NCI-H446 (cell line): ENCODE measurements at places on chromosomes 4 and X.

- no peak for DNase-seq
These were observed 601 bp upstream of the FGFBP2 start for GRCh38 chr4:15963576-15963975.

DNA sequence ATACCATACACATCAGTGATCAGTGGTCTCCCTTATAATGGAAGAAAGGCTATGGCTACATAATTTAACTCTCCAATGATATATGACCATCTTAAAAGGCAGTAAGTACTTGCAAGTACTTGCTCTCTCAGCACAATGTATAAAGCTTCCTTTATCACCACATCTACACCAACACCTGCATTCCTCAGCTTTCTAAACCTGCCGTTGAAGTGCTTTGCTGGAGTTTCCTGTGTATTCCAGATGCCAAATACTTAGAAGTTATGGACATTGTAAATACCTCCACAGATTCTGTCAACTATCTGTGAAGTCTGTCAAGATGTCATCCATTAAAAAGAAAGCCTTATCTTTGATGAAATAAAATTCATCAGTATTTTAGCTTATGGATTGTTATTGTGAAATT lies 335.0 kb upstream of the GALNTL6 start:
- no peak for DNase-seq

- no peak for DNase-seq
These were observed 237.5 kb downstream of the PAPSS1 start for GRCh38 chr4:107482546-107482945.

GRCh38 chr4:18106620-18107019 lies 85.1 kb upstream of the LCORL start:
- DNase-seq, result no peak

DNA sequence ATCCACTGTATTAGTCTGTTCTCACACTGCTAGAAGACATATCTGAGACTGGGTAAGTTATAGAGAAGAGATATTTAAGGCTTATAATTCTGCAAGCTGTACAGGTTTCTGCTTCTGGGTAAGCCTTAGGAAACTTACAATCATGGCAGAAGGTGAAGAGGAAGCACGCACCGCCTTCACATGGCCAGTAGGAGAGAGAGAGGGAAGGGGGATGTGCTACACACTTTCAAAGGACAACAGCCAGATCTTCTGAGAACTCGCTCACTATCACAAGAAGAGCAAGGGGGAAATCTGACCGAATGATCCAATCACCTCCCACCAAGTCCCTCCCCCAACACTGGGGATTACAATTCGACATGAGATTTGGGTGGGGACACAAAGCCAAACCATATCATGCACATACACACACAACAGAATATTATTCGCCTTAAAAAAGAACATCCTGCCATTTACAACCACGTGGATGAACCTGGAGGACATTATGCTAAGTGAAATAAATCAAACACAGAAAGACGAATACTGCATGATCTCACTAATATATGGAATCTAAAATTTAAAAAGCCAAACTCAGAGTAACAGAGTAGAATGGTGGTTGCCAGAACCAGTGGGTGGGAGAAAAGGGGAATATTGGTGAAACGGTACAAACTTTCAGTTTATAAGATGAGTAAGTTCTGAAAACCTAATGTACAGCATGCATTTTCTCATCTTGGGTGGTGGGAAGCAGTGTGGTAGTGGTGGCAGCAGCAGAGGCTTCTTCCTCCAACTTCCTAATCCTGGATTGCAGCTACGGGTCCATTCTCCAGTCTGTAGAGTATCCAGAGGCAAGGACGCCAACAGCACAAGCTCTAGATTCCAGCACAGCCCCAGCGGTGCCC lies 12.8 kb downstream of the FRYL start:
- no peak for DNase-seq

GRCh38 chrX:53317365-53318069 lies 36.1 kb upstream of the IQSEC2 start:
- peak; percentile 50 for DNase-seq

DNA sequence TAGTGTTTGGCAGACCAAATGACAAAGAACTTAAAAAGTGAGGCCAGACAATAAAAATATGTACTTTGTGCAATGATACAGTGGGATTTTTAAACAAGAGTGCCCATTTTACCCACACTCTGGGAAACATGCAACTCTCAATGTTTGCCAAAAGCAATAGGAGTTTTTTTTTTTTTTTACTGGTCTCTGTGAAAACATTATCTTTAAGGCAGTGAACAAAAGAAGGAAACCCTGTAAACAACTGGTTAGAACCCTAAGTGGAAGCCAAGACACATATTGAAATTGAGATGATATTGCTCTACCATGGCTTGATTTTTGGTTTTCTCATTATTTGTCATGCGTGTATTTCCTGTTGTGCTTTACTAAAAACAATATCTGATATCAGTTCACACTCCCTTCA lies 67.2 kb upstream of the PPP3CA start:
- no peak for DNase-seq

DNA sequence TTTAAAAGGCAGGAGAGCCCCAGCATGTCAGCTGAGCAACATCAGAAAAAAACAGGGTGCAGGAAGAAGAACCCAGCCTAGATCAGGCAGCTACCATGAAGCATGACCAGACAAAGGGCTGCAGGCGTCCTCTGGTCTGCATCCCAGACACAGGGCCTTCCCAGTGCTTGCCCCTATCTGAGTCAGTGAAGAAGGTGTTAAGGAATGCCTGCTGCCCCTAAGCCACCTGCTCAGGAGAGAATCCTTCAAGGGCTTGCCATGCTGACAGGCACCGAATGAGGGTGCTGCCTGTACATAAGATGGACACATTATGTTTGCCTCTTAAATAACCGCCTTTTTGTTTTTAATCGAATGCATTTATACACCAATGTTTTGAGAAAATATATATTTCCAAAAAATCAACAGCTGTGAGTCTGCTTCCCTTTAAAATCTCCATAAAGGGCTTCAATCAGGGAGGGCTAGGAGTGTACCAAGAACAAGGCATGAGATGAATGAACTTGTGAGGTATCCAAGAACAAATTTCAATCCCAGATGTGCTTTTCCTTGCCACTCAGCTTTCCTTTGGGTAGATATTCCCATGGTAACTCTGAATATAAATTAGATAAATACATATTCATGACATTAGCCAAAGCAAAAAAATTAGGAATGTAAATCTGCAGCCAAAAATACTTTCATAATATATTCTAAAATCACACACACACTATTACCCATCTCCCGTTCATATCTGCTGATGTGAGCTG lies 85.1 kb downstream of the SLC9A7 start:
- DNase-seq, result no peak

DNA sequence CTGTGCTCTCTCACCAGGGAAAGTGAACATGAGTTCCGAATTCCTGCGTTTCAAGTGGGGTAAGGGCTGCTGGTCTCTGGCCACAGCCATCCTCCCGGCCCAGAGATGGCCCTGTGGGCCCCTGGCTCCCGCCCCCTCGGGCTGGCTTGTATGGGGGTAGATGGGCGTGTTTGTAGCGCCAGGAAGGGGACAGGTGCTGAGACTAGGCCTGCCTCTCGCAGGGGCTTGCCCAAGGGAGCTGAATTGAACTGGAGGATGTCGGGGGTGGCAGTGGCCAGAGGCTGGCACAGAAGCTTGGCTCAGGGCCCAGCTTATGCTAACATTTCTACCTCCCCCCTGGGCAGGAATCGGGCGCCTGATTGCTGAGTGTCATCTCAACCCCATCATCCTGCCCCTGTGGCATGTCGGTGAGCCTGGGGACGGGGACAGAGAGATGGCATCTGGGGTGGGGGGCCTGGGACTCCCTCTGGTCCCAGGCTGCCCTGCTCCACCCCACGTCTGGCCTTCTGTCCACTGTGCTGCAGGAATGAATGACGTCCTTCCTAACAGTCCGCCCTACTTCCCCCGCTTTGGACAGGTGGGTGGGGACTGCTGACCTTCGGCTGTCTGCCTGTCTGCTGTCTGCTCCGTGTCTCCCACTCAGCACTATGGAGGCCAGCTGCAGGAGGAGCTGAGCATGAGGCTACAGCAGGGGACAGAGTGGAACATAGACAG lies 8.5 kb downstream of the TAFAZZIN start:
- DNase-seq, result no peak

DNA sequence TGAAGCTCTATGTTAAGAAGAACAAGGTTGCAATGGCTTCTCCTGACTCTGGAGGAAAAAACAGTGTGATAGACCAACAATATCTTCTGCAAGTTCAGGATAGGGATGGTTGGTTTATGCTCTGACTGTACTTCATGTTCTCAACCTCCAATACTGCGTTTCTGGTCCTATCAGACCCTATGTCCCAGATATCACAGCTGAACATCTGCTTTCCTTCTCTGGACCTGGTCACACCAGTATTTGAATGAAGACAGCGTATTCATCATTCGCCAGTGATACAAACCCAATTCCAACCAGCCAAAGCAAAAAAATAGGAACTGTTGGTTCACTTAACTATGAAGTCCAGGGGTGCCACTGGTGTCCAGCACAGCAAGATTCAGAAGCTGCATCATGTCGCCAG lies 124.5 kb upstream of the KLF3 start:
- DNase-seq, result no peak

- DNase-seq, result no peak
These were observed 457.4 kb downstream of the CENPC start for GRCh38 chr4:67087897-67088296.

- no peak for DNase-seq
These were observed 24.8 kb upstream of the FAM193A start for GRCh38 chr4:2511645-2512131.

DNA sequence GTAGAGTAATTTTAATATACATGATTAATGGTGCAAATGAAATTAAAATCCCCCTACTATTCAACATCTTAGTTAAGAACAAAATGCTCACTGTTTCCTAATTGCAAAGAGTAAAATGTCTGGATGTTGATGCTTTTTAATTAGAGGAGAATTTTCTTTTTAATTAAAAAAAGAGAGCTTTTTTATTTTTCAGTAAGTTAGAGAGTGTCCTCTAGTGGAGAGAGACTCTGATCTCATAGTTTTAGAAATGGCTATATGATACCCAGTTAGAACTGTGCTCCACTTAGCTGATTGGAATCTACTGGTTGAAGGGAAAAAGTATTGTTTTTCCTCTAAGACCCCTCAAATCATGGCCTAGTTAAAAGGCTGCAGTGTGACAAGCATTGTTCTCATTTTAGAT lies 312.0 kb upstream of the MAGEB2 start:
- DNase-seq, result no peak

DNA sequence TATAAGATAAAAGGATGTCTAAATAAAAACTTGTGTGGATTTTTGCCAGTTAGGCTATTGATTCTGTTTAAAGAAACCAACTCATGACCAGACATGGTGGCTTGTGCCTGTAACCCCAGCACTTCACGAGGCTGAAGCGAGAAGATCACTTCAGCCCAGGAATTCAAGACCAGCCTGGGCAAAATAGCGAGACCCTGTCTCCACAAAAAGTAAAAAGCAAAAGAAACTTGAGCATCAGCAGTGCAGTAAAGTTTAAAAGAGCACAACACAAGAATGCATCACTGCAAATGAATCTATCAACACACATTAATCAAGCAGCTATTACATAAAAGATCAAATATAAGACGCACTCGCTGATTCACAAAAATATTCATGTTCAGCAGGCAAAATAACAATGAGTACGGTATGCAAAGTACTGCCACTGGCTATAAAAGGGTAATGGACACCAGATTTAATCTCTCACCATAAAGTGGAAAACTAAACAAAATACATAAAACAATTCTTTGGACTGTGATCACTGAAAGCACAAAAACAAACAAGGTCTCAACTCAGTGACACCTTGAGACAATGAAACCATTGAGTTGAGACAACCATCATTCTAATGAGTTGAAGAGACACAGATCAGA lies 41.3 kb downstream of the LRBA start:
- no peak for DNase-seq

DNA sequence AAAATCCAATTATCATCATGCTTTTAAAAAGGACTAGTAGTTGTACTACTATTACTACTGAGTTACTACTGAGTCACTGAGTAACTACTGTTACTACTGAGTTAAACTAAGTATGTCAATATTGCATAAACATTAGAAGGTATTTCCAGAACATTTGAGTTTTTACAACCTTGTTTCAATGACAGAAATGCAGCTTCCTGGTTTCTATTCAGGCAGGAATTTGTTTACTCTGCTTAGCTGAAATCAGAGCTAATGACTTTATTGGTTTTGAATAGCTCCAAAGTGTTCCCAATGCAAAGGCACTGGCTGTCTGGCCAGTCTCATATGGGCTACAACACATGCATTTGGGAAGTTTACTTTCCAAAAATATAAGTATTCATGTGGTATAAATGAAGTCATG lies 12.0 kb downstream of the RPS6KA6 start:
- no peak for DNase-seq

- no peak for DNase-seq
These were observed 31.2 kb downstream of the PJA1 start for GRCh38 chrX:69133921-69134542.

DNA sequence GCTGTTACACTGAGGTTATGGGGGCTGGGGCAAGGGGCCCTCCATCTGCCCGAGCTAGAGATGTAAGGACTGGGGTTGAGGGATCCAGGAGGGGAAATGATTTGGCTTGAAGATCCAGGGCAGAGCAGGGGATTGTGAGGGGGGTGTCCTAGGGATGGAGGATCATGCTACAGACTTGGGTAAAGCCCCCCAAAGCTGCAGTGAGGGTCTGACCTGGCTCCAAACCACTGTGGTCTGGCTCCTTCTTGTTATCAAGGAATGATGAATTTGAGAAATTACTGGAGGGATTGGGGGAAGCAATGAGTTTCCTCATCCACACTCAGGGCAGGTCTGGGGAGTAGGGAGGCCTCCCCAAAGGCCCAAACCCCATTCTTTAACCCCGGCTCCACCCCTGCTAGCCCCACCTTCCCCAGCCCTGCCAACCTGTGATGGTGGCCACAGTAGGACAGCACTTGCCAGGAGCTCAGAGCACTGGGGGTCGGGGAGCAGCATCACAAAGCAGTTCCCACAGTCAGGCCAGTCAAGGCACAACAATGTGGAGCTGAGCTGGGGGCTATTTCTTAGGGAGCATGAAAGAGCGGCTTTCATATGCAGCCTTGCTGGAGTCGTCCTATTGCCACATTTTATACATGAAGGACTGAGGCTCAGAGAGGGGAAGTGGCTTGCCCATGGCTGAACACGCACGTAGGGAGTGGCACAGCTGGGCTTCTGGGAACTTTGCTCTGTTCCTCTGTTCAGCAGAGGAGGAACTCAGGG lies 165.5 kb downstream of the EFNB1 start:
- DNase-seq, result no peak

DNA sequence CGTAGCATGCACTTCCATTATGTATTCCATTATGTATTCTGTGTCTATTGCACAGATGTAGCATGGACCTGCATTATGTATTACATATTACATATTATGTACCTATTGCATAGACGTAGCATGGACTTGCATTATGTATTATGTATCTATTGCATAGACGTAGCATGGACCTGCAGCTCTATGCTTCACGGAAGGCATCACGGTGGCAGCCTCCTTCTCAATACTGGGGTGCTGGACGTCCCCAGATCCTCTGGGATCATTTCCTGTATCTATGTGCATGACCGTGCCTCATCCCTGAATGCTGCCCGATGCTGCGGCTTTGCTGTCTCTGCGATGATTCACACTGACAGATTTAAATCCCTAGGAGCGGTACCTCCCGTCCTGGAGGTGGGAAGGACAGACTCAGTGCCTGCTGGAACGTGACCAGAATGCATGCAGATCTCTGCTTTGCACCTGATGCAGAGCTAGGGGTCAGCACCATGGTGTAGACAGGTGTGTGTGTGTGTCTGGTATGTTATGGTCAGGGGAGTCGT lies 317.5 kb downstream of the DHRSX start:
- DNase-seq, result no peak
